ENCODE measurements at places on chromosomes 7 and 10. TPM values are rescaled to one million over a fixed set of nuclear protein-coding genes. Genes with fewer than 3 reads are reported as not detected.

- DNase-seq: no peak
Measured at GRCh38 chr7:122658856-122659255, 40.1 kb downstream of the RNF133 start.

- DNase-seq: no peak
Measured at GRCh38 chr10:28559618-28560017, 26.7 kb downstream of the WAC start.

The CALML5 gene
- polyA plus RNA-seq: not detected

The FEZF1 gene
- not detected for polyA plus RNA-seq

The SRRM3 gene
- 0.53 TPM for polyA plus RNA-seq

GRCh38 chr10:3398825-3399646 lies 226.5 kb upstream of the PITRM1 start:
- peak; percentile 31 for DNase-seq

DNA sequence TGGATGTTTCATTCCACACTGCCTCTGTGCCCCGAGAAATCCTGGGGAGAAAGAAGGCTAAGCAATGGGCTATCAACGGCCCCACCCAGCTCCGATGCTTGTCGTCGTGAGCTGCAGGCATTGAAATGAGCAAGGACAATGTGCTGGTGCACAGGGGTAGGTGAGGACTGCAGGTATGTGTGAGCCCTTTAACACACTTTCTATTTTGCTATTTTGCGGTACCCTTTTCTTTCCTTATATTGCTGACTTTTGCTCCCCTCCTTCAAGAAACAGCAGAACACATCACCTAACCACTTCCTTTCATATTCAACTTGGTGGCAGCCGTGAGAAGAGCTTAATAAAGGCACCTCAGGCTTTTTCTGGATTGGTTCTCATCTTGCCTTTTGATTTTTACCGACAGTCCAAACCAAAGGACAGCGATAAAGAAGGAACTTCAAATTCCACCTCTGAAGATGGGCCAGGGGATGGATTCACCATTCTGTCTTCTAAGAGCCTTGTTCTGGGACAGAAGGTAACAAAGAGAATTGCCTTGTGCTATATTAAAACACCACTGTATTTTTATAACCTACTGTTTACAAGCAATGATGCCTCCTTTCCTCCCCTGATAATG lies 39.2 kb downstream of the AIFM2 start:
- DNase-seq: no peak

The H2BK1 gene
- not detected for polyA plus RNA-seq

GRCh38 chr10:132395704-132396493 lies 1.1 kb upstream of the PWWP2B start:
- peak; percentile 82 for DNase-seq

The STEAP1 gene
- 2.8 TPM for polyA plus RNA-seq

GRCh38 chr10:131591936-131592335 lies 280.4 kb upstream of the TCERG1L start:
- DNase-seq: no peak

GRCh38 chr7:68258609-68259008 lies 1262.0 kb downstream of the TYW1 start:
- DNase-seq: no peak

- no peak for DNase-seq
Measured at GRCh38 chr10:26407406-26407969, 30.7 kb upstream of the APBB1IP start.

The RBP3 gene
- 0.13 TPM for polyA plus RNA-seq

The EPO gene
- not detected for polyA plus RNA-seq

GRCh38 chr7:135334830-135335543 lies 101.3 kb downstream of the STRA8 start:
- no peak for DNase-seq

The ARMC10 gene
- 22.7 TPM for polyA plus RNA-seq

The OLAH gene
- not detected for polyA plus RNA-seq

The HKDC1 gene
- polyA plus RNA-seq: 0.11 TPM

DNA sequence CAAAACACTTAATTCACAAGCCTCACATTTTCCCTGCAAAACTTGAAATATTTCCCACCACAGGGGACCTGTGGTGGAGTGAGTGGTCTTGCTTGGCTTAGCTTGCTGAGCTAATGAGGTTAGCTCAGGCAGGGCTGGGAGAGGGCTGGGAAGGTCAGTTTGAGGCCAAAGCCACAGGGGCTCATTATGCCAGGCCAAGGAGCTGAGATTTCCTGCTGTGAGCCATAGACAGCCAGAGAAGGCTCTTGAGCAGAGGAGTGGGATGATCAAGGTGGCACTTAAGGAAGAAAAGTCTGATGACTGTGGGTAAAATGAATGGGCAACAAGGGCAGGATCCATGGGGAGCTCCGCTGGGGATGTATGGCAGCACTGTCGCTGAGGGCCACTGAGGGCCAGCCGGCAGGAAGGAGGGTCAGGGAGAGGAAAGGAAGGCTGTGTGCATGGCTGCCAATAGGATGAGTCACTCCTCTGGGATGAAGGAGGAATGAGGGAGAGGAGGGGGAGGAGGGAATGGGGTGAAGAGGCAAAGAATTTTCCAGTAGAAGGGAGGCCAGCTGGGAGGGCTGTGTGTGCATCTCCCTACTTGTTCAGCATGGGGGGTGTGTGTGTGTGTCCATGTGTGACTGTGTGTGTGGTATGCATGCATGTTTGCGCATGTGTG lies 18.7 kb upstream of the ZNF488 start:
- peak; percentile 92 for DNase-seq
